ENCODE measurements at places on chromosomes 3 and 15.

GRCh38 chr3:2172561-2173171 is 74.0 kb downstream of the CNTN4 start:
- no peak for DNase-seq

GRCh38 chr15:60195611-60196010 is 191.5 kb downstream of the FOXB1 start:
- no peak for DNase-seq

GRCh38 chr3:31462050-31462569 is 70.6 kb upstream of the STT3B start:
- DNase-seq, result no peak

DNA sequence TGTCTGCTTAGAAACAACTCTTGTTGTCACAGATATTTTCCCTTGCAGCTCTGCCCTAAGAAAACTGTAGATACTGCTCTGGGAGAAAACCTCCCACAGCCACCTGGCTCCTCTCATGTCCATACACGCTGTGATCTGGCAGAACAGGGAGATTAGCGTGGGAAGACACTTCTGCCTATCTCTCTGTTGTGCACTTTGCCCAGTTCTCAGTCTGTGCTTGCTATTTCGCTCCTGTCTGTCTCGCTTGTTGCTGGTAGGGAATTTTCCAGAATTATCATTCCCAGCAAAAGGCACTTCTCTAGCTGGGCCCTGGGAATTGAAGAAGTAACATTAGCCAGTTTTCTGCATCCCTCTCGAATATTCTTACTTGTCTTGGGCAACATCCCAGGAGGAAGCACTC is 8.1 kb upstream of the GATM start:
- peak; percentile 53 for DNase-seq

- no peak for DNase-seq
These were observed 263.7 kb upstream of the THBS1 start for GRCh38 chr15:39317225-39317624.

DNA sequence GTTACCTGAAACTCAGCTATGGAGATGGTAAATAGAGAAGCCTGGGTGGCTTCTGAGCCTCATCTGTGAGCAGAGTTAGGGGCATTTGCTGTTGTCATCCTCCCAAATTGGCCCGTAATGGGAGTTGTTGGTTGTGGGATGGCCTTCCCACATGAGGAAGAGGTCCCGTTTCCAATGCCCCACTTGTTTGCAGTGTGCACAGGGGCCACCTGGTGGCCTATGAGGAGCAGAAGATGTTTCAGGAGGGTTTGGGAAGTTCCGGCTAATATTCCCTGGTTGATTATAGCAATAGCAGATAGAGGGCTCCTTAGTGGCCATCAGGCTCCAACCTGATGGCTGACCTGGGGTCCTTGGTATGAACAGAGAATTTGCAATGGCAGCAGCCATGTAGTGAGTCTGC is 1546.5 kb downstream of the OTOL1 start:
- DNase-seq, result peak; percentile 30

DNA sequence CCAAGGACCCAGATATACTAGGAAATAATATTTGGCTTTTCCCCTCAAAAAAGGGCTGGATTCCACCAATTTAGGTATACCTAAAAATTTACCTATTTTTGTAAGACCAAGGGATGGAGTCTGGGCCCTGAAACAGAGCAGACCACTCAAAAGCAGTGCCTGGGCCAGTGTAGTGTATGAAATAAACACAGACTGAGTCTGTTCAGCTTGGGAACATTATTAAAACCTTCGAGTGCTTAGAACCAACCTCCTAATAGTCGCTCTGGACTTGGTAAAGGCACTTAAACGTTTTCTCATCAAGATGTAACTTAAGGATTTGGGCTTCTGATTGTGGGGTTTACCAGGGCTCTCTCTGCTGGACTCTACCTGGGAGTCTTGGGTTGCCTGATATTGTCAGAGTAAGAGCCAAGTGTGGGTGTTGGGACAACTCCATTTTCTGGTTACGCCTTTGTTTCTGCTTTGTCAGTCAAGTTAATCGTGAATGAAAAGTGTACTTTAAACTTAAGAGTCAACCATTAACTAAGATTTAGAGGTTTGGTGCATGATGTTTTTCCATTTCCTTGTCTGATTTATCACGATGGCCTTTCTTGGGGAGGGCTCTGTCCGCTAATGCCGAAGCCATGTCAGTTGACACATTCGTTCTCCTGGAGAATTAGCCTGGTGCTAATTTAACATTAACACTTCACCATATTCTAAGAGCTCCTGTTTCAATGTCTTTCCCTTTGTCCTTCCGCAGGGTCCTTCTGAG is 221.0 kb upstream of the TPM1 start:
- DNase-seq, result no peak

GRCh38 chr3:157906627-157907026 is 199.6 kb downstream of the SHOX2 start:
- no peak for DNase-seq

GRCh38 chr15:58086491-58086890 is 21.0 kb upstream of the ALDH1A2 start:
- no peak for DNase-seq

DNA sequence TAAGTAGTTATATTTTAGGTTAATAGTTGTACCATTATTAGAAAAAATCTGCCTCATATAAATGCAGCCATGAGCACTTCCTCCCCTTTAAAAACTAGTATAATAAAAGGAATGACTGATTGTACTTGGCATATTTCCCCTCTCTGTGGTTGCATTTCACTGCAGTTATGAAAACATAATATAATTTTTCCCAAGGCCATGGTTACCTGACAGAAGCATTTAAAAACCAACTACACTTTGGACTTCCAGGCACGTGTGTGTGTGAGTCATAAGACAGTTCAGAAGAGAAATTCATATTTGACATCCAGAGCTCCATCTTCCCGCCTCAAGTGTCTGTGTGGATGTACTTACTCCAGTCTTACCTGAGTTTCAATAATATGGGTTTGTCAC is 828.2 kb upstream of the CFAP20DC start:
- DNase-seq, result no peak

DNA sequence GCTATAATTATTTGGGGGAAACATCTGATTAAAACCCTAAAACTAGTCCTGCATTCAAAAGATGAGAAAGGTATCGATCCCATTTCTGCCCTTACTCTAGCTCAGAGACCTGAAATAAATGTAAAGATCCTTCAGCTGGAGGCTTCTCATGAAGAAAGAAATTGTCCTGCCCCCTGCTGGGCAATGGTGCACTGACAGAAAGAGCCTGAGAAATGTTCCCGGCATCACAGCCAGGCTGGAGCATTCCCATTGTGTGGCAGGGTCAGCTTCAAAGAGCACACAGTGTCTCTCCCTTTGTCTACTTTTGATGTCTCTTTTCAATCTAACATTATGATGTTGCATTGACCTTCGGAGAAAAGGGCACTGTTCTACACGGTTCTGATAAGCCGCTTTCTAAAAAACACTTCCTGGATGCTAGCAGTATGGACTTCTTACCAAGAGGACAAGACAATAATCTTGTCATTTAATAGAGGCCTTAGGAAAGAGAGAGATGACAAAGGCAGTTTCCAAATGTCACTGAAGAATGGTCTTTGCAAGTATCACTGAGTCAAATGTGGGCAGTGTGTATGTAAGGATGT is 287.5 kb downstream of the MAGI1 start:
- peak; percentile 66 for DNase-seq

- no peak for DNase-seq
These were observed 782.9 kb upstream of the GOLIM4 start for GRCh38 chr3:168878655-168879054.

DNA sequence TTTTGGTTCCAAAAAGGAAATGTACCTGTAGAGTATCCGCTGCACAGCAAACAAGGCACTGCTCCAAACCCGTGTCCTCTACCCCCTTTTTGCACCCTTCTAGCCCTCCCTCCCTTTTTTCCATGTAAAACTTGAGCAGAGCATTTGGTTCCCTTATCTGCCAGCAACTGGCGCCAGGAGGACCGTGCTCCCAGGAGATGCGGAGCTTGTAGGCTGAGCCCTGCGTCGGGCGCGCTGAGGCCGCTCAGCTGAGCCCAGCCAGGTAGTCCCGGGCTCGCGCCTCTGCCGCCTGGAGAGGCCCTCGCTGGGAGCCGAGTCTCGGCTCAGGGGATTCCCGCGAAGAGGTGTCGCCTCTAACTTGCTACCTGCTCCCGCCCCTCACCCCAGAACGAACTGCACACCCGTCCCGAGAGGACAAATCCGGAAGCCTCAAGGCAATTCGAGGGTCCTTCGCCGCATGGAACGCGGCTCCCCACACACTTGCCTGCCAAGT is 575 bp downstream of the TRPM7 start:
- peak; percentile 61 for DNase-seq

DNA sequence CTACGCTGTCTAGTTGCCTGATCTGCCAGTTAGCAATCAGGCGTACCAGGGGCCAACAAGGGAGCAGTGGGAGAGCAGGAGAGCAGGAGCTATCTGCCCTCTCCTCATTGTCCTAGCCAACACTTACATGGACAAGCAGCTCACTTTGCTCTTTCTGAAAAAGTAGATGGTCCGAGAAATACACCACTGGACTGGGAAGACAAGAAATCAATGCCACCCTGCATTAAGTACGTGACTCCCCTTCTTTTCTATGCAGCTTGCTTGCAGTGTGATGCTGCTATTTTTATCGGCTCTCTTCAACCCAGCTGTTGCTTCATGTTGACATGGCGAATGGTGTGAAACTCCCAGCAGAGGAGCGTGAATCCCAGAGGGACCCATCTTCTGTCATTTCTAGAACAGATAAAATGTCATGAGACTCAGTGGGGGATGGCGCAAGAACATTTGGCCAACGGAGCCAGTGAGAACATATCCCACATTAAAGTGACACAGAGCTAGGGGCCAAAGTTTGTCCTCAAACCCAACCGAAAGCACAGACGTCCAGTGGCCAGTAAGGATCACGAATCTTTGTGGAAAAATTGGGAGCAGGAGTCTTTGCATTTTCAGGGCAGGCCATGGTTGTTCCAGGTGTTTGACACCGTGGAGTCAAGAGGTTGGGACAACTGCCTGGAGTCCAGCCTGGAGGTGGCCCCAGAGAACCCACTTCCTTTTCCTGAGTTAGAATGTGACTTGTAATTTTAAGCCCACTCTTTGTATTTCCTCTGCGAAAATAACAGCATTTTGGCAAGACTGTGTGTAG is 53.7 kb upstream of the MEF2A start:
- no peak for DNase-seq

DNA sequence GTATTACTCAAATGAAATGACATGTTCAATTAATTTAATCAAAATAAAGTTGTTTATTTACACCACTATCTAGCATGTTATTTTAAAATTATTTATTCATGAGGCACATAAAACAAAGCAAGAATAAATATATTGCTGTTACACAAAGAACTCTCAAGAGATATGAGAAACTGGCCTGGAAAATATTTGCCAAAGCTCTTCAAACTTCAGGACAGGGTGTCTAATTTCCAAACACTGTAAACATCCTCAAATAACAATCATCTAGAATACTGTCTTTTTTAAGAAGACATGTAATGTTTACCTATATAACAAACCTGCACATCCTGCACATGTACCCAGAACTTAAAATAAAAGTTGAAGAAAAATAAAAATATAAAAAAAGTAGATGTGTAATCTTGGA is 876.6 kb downstream of the TUSC7 start:
- DNase-seq, result no peak

DNA sequence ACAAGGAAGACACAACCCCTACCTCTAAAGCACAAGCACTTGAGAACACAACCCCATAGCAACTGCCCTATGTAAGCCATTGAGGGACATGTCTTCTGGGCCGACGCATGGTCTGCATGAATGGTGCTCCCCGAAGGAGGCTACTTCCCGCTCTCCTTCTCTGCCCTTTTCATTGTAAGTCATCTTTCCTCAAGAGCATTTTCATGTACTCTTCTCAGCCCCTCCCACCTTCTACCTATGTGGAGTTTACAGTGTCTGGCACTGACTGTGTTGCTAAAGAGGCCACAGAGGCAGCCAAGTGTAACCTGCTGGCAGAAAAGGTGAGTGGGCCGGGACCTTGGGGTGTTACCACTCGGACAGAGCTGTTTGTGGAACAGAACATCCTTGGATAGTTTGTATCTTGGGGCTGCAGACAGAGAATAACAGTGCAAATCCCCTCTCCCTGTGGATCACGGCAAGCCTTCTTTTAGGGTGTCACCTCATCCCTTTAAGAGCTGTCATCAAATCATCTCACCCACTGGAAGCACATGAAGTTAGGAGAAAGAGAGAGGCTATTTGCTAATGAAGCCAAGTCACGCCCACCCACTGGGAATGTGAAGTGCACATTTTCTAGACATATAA is 5.6 kb downstream of the AHSG start:
- no peak for DNase-seq

DNA sequence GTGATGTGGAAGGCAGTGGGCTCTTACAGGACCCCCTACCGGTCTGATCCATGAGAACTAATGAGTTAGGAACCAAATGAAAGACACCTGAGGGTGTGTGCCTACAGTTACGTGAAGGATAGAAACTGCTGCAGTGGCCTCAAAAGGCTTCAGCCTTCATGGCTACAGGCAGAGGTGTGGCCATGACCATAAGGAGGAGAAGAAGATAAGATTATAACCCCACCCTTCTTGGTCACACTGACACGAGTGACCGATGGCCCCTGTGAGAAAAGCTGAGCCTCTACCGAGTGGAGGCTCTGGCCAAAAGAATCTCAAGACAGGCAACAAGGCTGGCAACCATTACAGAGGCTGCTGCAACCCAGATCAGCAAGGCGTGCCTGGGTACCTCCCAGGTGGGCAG is 6.3 kb downstream of the RFT1 start:
- no peak for DNase-seq
